Stimulated activated CD8-positive, alpha-beta memory T cell treated with anti-CD3 and anti-CD28 coated beads, Interleukin-15, amount 100 ng/mL, for 24 hours (primary cell): ENCODE measurements at places on chromosomes 13 and 19.

DNA sequence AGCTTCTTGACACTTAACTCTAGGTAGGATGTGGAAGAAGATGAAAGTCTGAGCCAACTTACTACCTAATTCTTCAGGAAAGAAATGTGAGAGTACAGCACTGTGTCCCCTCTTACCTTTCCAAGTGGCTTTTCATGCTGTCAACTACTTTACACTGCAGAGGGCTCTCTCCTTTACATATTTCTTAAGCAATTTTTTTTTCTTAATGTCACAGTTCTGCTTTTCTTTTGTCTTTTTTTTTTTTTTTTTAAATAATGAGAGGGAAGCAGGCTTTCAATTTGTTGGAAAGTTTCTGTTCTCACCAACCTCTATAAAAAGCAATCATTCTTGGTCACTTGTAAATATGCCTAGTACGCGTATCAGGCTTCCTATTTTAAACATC is 212.7 kb upstream of the MIR17HG start:
- no peak for DNase-seq

GRCh38 chr13:50919277-50919676 is 9.7 kb downstream of the RNASEH2B start:
- no peak for DNase-seq

- DNase-seq: peak; percentile 42
Observed at GRCh38 chr19:47427241-47428176, 8.2 kb upstream of the MEIS3 start.

DNA sequence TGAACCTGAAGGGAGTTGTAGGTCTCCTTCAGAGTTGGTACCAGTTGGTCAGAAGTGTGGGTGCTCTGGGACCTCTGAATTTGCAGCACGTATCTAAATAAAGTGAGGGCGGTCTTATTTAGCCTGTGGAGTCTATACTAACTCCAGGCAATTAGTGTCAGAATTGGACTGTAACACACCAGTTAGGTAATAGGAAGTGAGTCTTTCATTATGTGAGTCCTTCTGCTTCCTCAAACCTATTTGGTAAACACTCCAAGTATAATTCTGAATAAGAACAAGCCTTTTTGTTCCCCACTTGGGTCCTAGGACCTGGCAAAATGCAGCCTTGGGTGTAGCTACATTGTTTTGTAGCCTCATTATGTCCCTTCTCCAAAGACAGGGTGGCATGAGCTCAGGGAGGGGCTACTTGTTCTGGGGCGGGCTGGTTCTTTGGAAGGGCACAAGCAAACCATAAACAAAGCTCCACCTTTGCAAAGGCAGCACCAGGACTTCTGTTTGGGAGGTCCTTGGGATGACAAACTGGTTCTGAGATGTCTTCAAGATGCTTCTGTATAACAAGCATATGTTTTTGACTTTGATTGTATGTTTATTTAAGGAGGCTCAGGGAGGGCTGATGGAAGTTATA is 418.0 kb downstream of the ZNF536 start:
- no peak for DNase-seq

GRCh38 chr19:13463296-13463695 is 43.0 kb downstream of the CACNA1A start:
- DNase-seq: no peak

GRCh38 chr19:31534786-31535657 is 185.8 kb upstream of the TSHZ3 start:
- DNase-seq: no peak

- no peak for DNase-seq
Observed at GRCh38 chr13:60425332-60425731, 28.3 kb downstream of the TDRD3 start.

GRCh38 chr13:113043931-113044330 is 61.7 kb upstream of the F7 start:
- no peak for DNase-seq

DNA sequence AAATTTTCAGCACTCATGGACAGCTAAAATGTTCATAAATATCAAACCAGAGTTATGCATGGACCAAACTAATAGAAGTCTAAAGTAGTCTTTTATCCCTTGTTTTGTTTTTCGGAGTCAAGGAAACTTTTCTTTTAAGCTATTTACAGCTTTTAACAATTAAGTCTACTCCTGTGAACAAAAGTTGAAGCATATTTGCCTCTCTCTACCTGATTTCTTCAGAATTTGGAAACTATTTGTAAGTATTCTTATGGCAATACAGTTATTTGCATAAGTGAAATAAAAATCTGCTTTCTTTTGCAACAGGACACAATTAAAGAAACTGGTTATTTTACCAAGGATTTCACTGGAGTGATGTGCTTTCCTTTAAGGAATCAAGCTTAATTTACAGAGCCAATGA is 47.1 kb upstream of the ANKRD10 start:
- no peak for DNase-seq

DNA sequence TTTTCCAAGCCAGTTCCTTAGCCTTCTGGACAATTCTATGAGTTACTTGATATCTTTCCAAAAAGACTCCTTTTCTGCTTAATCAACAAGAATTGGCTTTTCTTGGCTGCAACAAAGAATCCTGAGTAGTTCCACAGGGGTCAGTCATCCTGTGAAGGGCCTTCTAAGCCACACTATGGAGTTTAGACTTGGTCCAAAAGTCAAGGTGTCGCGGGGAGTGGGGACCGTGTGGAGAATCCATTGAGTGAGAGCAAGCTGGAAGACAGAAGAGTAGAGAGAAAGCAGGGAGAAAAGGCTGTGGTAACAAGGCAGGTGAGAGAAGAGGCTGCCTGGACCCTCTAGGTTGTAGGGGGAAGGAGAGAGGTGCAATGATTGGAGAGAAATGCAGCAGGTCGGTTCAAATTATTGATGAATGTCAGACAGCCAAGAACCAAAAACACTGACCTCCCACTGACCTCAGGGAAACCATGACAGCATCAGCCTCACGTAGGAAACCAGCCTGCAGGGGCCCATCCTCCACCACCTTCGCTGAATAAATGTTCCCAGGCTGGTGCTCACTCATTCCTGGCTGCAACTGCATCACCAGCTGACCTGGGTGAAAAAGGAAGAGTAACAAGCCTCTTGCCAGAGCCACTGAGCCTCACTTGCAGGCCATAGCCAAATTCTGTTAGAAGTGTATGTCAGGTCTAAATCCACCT is 7.1 kb upstream of the IFT88 start:
- DNase-seq: no peak

GRCh38 chr13:106233134-106233735 is 302.2 kb downstream of the EFNB2 start:
- DNase-seq: no peak

GRCh38 chr13:27905650-27906049 is 14.2 kb upstream of the PDX1 start:
- no peak for DNase-seq

GRCh38 chr19:29712744-29713516 is 2.1 kb downstream of the C19orf12 start:
- DNase-seq: no peak

- no peak for DNase-seq
Observed at GRCh38 chr19:56316728-56317127, 2.1 kb upstream of the ZSCAN5A start.

- no peak for DNase-seq
Observed at GRCh38 chr13:74289861-74290773, 155.9 kb upstream of the KLF12 start.

DNA sequence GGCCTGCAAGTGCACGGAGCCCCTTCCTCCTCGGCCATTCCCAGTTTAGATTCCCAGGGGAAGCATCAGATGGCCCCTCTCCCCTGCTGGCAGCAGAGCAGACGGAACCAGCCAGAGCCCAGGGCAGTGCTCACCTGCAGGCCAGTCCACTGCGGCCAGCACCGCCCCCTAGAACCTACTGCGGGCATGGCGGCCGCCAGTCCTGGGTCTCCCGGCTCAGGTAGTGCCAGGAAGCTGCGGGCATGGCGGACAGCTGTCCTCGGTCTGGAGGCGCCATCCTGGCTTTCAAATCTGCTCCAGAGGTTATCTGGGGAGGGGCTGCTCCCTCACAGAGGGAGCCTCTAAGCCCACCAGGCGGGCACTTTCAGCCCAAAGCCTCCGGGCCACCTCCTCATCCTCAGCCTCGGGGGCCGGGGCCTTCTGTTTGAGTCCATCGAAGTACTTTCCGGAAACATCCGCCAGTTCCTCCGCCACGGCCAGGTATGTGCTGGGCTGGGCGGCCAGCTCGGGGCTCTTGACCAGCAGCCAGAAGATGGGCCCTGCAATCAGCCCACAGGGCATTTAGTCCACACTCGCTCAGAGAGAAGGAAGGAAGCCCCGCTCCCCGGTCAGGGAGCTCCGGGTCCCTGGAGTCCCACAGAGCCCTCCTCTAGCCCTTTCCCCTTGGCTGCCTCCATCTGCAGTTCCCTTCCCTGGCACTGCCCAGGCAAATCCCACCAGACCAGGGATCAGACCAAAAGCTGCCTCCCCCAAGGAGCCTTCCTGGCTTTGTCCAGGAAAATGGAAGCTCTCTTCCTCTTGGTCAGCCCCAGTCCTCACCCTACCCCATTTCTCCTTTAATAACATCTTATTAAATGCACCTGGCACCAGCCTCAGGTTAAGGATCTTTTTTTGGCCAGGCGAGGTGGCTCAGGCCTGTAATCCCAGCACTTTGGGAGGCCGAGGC is 7.0 kb upstream of the GP6 start:
- no peak for DNase-seq

GRCh38 chr19:31589109-31589508 is 239.9 kb upstream of the TSHZ3 start:
- no peak for DNase-seq

DNA sequence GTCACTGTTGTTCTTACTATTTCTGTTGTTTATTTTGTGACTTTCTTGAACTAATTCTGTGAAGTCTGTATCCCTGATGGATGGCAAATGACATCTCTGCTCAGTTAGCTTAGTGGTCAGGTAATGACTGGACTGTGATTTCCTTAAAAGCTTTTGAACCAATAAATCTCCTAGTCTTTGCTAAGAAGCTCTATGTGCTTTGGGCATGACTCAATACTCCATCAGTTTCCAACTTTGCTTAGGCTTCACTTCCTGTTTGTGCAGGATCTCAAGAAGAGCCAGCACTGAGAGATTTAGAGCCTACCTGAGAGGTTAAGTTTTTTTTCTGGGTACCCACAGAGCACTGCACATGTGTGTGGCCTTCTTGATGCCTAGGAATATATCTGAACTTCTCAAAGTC is 329.7 kb upstream of the HTR2A start:
- DNase-seq: no peak

- DNase-seq: no peak
Observed at GRCh38 chr13:25625414-25625813, 253.6 kb downstream of the ATP8A2 start.

- DNase-seq: no peak
Observed at GRCh38 chr13:73286942-73287620, 228.3 kb downstream of the KLF5 start.

GRCh38 chr19:1057176-1057855 is 9.7 kb upstream of the ARHGAP45 start:
- DNase-seq: no peak

DNA sequence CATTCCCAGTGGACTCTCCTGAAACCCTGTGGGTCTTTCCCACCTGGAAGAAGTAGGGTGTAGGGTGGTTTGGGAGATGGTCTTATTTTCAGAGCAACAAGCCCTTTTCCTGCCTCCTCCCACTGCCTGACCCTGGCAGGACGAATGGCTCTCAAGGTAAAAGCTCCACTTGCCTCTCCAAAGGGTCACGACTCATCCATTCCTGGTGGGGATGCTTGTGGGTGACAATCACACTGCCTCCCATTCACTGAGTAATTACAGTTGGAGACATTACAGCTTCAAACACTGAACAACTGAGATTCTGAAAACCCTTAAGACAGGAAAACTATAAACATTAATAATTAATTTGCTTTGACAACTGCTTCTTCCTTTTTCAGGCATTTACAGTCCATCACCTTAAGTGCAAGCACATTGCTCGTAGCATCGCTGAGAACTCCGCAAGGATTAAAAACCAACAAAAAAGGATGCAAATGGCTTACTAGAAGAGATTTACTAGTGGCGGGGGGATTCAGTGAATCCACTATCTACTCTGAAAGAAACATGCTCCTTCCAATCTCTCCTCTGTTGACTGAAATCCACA is 199.6 kb upstream of the IRS2 start:
- no peak for DNase-seq

GRCh38 chr13:82614086-82614485 is 1268.2 kb downstream of the SLITRK1 start:
- DNase-seq: no peak

GRCh38 chr13:80577926-80578670 is 237.2 kb upstream of the SPRY2 start:
- no peak for DNase-seq

DNA sequence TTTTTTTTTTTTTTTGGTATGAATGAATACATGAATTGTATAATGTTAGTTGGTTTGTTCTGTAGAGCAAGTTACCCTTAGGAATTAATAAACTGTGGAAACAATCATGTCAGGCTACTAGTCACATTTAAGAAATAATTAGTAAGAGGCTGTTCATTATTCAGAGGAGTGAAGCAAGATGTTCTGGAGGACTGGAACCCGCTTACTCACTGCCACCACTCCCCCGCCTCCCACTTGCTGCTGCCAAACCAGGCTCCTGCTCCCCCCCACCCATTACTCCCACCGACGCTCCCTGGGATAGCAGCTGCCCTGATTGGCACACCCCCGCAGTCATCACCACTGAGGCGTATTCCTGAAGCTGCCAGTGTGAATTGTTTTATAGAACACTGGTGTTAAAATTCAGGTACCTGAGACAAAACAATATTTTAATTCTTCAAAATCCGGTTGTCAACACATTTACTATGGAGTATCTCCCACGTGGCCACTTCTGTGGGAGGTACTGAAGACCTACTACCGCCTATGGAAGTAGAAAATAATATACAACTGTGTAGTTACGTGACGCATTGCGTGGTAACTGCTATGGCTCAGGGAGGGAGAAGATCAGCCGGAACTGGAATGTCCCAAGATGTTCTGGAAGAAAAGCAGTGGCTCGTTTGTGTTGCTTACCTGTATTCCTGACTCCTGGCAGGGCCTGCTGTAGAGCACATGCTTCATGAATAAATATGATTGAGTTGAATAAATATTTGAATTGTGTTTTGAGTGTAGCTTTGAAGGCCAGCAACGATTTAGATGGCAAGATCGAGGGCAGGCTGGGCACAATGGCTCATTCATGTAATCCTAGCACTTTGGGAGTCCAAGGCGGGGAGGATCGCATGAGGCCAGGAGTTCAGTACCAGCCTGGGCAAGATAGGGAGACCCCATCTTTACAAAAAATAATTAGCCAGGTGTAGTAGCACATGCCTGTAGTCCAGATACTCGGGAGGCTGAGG is 1.7 kb downstream of the DPY19L3 start:
- DNase-seq: no peak

DNA sequence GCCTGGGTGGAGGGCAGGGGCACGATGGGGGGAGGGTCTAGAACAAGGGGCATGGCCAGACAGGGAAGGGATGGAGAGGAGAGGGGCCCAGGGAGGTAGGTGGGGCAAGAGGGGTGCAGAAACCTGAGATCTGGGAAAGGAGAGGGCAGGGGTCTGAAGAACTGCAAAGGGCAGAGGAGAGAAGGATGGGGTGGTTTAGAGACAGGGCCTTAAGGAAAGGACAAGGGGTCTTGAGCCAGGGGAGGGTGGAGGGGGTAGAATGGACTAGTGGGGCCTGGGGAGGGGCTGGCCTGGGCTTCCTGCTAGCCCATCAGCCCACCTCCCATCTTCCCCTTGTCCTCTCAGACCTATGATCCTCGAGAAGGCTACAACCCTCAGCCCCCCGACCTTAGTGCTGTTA is 72.5 kb downstream of the RYR1 start:
- DNase-seq: no peak
